ENCODE measurements at places on chromosomes 3 and 15. TPM values are rescaled to one million over a fixed set of nuclear protein-coding genes. Genes with fewer than 3 reads are reported as not detected.

- DNase-seq: no peak
These were observed 153.2 kb downstream of the UNC13C start for GRCh38 chr15:54131410-54131809.

- DNase-seq: no peak
These were observed 32.4 kb downstream of the TRIM71 start for GRCh38 chr3:32850226-32850625.

GRCh38 chr15:40776537-40777141 is 6.9 kb downstream of the C15orf62 start:
- no peak for DNase-seq

DNA sequence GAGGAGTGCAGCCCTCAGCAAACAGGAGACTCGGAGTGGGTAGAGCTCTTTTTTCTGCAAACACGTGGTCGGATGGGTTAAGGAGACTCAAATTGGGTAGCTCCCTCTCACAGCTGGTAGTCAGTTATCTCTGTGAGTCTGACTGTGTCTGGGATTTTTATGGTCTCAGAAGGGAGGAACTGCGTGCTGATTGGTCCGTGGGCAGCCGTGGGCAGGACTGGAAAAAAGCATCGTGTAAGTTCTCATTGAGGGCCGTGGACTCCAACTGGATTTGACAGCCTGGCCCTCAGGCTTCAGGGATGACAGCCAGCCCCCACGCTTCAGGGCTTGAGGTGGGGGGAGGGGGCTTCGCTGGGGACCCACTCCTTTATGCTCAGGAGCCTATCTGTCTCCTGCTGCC is 463.9 kb downstream of the EPHA3 start:
- no peak for DNase-seq

- no peak for DNase-seq
These were observed 14.3 kb downstream of the ANP32A start for GRCh38 chr15:68806220-68807060.

GRCh38 chr15:29938361-29939335 is 116.4 kb upstream of the TJP1 start:
- DNase-seq: no peak

GRCh38 chr3:111338059-111338698 is 203.8 kb upstream of the CD96 start:
- no peak for DNase-seq

MESP2 gene
- total RNA-seq: 0.19 TPM

PIK3CB gene
- total RNA-seq: 26.1 TPM

HTR3E gene
- not detected for total RNA-seq

FBLN2 gene
- total RNA-seq: 64.6 TPM
